NCI-H2107 (cell line): ENCODE measurements at places on chromosomes 2 and 18.

- peak; percentile 70 for DNase-seq
Measured at GRCh38 chr18:51668101-51668500, 470.6 kb upstream of the MEX3C start.

GRCh38 chr2:100504542-100504941, 34.3 kb downstream of the NMS start:
- no peak for DNase-seq

GRCh38 chr2:105238664-105239240, 2.8 kb upstream of the GPR45 start:
- DNase-seq, result no peak

DNA sequence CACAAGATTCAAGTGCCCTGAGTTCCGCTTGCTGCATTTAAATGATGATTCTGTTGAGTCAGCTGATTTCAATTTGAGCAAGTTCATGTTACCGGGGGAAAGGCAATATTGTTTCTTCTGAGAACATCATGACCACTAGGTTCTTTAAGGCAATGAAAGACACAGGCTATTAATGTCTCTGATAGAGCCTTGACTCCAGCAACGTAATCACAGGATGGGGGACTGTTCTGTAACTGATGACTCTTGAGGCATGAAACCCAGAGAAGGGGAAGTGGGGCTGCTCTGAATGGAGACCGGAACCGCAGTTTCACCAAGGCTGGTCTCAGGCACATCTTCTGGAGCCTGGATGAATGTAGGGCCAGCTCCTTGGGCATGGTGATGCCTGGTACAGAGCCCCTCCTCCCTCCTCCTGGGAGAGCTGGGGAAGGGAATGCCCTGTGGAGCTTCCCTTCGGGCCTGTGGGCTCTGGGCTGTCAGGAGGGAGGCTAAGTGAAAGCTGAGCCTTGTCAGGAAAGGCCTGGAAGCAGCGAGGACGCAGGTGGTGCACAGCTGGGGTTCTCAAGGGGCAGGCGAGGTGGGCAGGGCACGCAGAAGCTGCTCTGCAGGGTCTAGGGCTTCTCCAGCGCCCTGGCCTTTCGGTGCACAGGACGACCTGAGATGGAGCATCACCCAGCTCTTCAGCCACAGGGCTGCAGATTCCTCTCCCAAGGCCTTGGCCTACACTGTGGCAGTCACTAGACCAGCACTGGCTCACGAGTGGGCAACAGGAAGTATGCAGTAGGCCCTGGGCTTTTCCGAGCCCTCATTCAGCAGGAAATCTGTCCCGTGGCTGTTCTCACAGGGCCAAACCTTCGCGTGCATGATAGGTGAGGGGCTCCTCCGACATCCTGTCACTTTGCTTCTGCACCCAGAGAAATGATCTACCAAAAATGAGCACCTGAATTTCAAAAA, 36.6 kb upstream of the PRLH start:
- peak; percentile 10 for DNase-seq

GRCh38 chr2:113826346-113827285, 63.3 kb upstream of the ACTR3 start:
- DNase-seq, result no peak

- no peak for DNase-seq
Measured at GRCh38 chr18:62101321-62101721, 85.5 kb downstream of the PIGN start.

GRCh38 chr2:60947056-60947455, 65.7 kb downstream of the REL start:
- no peak for DNase-seq

GRCh38 chr18:35045806-35046205, 4.6 kb downstream of the MAPRE2 start:
- no peak for DNase-seq

- no peak for DNase-seq
Measured at GRCh38 chr2:197904446-197904845, 100.1 kb downstream of the PLCL1 start.

DNA sequence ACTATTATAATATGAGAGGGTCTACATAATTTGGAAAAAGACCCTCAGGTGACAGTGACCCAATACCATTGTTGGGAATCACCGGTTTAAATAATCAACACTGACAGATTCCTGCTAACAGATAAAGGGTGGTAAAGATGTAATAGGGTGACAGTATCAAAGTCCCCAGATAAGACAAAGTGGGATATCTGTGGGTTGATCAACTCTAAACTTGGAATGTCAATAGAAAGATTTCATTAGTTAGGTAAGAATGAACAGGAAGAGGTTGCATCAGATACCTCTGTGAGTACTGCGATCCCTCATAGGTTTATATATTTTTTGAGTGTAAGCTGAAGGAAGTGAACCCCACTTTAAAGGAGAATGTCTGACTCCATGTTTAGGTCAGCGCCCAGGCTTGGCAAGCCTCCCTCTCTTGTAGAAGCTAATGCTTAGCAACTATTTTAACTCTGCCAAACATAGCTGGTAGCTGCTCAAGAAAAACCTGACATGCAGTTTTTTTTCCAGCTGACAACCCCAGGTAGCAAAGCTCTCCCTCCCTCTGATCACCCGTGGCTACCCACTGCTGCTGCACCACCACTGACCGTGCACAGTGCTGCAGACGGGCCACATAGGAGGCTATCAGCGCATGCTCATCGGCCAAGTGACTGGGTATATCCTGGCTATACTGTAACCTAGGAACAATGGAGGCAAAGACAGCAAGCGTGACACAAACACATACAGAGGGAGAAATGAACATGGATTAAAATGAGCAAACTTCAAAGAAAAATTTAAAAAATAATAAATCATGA, 113.3 kb upstream of the DNMT3A start:
- no peak for DNase-seq

- no peak for DNase-seq
Measured at GRCh38 chr2:120485096-120485495, 139.2 kb downstream of the INHBB start.

GRCh38 chr2:178282075-178282815, 87.9 kb downstream of the OSBPL6 start:
- DNase-seq, result no peak

- DNase-seq, result no peak
Measured at GRCh38 chr2:62143696-62144095, 52.2 kb upstream of the B3GNT2 start.

GRCh38 chr2:238042849-238043584, 17.8 kb upstream of the SCLY start:
- no peak for DNase-seq

GRCh38 chr18:48342125-48342524, 67.1 kb downstream of the ZBTB7C start:
- peak; percentile 63 for DNase-seq

DNA sequence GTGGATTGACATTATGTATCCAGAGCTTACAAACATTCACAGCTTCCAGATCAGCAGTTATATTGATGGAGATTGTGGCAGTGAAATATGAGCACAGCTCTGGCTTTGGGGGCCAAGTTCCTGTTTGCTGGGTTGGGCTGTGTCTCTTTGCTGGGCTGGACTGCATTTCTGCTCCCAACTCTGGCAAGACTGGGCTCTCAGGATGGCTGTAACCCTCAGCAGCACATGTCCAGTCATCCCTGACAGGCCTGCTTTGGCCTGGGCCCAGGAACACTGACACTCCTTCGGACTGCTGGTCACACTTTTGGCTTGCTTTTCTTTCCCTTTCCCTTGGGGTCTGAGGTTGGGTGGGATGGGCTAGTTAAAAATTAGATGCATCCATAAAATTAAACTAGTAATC, 17.9 kb upstream of the VPS4B start:
- DNase-seq, result no peak

DNA sequence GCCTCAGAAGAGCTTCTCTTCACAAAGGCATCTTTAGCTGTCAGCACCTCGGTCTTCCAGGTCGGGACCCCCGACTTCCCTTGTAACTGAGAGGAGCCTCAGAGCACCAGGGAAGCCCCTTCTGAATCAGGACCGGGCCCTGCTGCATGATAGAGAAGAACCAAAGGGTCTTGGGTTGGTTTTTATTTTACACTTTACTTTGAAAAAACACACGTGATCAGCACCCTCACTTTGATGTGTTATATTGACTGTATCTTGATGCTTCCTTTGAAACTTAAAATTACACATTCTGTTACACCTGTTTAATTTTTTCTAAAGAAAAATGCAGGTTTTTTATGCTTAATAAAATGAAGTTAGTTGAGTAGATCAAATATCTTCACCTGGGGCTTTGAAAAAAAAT, 202.3 kb downstream of the FAM210A start:
- no peak for DNase-seq

DNA sequence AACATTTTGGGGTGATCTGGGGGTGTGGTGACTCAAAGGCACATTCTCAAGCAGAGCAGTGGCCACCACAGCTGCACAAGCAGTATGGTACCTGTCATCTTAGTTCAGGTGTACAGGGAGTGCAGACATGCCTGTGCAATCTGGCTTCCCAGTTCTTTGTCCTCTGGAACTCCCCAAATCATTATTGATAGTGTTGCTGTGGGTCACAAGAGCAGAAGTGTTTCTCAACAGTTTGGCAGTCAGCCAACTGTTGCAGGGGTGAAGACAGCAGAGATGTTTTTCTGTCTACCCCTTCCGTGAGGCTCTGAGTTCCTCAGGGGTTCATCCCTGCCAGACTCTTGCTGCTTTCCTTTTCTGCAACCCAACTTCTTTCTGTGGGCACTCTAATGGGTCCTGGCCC, 206.5 kb upstream of the ZSWIM2 start:
- no peak for DNase-seq

DNA sequence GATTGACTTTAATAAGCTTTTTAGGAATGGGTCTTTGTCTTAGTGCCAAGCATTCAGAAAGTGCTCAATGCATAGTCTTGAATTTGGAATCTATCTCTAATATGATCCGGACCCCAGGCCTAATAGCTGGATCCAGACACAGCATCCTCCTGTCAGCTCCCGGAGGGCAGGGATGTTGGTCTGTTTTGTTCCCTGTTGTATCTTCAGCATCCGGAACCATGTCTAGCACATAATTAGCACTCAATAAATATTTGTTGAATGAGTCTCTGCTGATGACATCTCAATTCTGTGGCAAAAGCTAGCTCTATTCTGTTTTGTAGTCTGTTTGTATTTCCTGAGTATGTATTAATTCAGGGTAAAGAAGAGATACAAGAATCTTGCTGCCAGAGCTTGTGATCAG, 169.1 kb downstream of the DCDC2C start:
- no peak for DNase-seq

DNA sequence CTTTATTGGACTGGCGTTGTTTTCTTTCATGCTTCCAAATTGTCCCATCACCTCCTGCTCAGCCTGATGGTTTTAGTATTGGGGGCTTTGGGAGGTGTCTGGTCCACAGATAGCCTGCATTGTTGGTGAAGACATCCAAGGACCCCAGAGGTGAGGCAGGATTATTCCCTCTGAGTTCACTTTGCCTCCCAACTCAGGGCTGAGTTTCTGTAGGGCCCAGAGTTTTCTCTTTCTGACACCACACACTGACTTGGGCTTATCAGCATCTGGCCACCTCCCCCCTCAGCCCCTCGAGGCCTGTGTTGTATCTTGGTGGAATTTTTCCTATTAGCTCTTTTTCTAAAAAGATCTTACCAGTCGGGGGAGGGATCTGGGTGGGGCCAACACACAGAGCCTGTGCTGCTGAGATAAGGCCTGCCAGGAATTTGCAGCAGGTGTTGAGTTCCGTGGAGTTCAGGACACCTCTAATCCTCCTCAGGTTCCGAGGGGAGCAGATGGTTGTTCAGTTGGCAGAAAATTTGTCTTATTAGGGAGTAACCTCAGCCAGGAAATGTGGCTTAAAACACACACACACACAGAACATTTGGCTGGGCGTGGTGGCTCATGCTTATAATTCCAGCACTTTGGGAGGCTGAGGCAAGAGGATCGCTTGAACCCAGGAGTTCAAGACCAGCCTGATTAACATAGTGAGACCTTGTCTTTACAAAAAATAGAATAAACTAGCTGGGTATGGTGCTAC, 7.3 kb downstream of the EMILIN2 start:
- DNase-seq, result no peak

GRCh38 chr2:36374585-36374984, 19.0 kb downstream of the CRIM1 start:
- no peak for DNase-seq

- no peak for DNase-seq
Measured at GRCh38 chr2:155111070-155111469, 412.6 kb downstream of the KCNJ3 start.

DNA sequence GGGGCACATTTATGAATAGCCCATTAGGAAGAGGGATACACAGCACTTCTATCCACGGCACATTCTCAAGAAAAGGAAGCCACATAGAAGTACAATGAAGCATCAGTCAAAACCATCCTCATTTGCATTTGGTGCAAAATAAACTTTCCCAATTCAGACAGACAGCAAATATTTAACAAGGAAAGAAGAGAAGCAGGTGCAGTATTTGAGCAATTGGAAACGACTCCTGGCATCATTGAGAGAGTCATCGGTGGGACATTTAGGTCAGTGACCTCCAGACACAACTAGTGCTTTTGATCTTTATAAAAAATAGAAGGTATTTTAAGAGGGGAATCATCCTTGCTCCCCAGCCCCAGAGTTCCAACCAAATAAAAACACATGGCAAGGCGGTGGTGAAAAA, 118.0 kb downstream of the MREG start:
- DNase-seq, result no peak

GRCh38 chr18:22428672-22429071, 11.0 kb upstream of the CTAGE1 start:
- no peak for DNase-seq

DNA sequence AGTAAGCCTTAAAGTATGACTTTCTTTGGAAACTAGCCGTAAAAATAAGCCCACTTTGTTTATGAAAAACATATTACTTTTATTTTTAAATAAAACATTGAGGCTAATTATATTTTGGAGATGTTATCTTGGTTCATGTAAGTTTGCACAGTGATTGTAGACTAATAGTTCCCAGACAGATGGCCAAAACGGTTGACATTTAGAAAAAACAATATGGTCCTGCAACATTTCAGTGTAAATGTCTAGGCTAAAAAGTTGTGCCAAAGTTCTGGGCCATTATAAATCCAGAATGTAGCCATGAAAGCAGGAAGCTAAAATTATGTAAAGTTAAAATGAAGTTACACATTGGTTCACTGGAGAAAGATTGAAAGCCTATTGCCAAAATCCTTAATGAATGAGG, 43.6 kb downstream of the SLC5A7 start:
- no peak for DNase-seq

DNA sequence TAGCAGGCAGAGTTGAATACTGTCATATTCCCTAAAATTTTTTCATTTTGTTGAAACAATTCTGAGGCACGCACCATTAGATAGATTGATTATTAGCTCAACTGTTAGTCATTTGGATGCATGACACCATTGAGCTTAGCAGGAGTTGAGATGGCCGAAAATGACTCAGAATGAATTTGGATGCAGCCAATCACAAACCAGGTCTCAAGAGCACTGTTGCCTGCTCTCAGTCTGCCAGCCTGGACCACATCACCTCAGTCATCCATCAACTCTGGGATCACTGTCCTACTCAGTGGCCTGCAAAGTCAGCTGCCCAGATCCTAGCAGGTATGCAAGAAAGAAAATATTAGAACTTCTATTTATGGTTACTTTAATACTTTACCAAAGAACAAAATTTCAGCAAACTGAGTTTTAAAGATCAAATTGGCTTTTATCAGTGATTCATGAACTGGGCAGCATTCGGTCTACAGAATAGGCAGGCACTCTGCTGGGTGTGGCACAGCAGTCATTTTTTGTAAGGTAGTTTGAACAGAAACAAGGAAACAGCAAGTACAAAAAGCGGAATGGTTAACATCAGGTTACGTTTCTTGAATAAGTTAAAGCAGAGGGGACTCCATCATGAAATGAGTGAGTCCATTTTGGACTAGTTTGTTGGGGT, 152.7 kb upstream of the ARHGAP28 start:
- no peak for DNase-seq

- DNase-seq, result no peak
Measured at GRCh38 chr2:119550856-119551255, 6.6 kb downstream of the CFAP221 start.
